T-helper 1 cell (primary cell): ENCODE measurements at places on chromosomes 7 and 10.

DNA sequence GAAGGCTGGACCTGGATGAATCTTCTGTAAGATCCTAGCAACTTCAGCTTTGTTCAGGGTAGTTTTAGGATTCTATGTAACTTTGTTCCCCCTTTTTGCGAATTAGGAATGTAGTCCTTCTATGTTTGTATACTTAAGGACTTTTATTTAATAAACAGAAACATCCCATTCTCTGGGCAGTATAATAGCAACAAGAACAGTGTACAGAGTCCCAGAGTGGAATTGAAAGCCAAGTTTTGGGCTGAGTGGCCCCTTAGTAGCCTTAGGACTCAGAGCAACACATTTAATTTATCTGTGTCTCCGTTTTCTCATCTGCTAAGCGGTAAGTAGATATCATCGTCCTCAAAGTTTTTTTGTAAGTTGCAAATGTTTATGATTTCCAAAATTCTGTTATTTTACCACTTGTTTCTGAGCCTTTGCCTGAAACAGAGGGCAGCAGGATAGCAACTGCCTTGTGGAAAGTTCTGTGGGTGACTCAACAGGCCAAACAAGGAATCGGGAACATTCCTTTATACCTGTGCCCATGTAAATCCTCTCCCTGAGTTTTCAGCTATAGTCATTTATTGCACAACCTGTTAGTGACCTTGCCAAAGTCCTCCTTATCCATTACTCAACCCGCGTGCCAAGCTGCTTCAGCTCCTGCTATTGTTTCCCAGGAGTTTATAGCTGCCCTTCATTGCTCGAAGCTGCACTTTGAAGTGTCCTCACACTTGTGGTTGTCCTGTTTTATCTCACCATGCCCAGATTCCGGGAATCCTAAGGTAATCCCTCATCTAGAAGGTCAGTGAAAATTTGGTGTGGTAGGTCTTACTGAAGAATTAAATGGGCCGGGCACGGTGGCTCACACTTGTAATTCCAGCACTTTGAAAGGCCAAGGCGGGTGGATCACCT, 199.1 kb upstream of the AHR start:
- no peak for DNase-seq

DNA sequence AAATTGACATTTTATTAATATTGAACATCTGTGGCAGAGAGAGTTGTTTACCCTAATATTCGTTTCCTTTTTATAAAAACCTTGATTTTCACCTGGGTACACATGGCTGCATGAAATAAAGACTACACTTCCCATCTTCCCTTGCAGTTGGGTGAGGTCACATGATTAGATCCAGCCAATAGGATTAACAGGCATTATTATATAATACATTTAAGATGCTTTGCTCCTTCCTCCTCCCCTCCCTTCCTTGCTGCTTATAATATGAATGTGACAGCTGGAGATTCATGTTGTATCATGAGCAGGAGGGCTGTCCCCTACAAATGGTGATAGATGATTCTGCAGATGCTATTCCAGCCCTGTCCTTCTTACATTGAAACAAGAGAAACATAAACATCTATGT, 146.6 kb downstream of the SH2D4B start:
- peak; percentile 9 for DNase-seq

DNA sequence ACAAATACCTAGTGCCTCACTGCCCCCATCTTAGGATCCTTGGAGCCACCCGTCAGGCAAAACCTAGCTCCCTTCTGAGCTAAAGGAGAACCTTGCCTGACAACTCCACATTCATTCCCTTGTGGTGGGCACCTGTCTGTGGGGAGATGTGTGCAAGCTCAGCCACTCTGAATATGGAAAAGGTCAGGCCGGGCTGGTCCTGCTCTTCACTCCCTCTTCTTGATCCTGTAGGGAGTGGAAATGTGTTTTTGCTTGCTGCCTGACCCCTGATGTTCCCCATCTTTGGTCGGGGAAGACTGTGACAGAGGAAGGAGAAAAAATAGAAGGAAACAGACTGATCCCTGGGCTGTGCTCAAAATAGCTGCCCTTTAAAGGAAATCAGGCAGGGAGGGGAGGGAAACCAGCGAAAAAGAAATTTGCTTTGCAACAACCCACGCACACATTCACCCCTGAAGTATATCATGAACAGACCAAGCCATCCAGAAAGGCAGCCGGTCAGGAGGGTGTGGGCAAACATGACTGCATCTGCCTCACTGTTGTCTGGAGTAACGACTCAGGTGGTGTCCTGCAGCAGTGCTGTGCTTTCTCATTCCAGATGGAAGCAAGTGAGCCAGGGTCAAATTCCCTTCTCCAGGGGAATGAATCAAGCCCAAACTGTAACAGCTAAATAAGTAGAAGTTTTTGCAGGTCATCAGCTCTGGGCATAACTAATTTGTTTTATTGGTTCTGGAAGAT, 74.0 kb downstream of the SCRN1 start:
- no peak for DNase-seq

GRCh38 chr10:35642035-35642792, at the start of gene FZD8:
TSS of gene FZD8 (minus strand) at chr10:35642296. CDS start at chr10:35641429, 867 bp downstream.
- peak; percentile 38 for DNase-seq

GRCh38 chr7:67593794-67594193, 597.2 kb downstream of the TYW1 start:
- DNase-seq: no peak
